Activated T-cell treated with anti-CD3 and anti-CD28 coated beads, Interleukin-2, amount 50 U/mL, for 24 hours (primary cell): ENCODE measurements at places on chromosomes 7 and 10.
A peak's percentile ranks its signal among the peaks of the same experiment; 100 is the strongest.

- peak overlapping the region; percentile 27 for H3K27ac ChIP-seq
- no peak for DNase-seq
- no peak overlapping the region for H3K4me3 ChIP-seq
- peaks cover 99% of the 10 kb centered on the region for H3K36me3 ChIP-seq
- H3K4me1 ChIP-seq, result peaks cover 94% of the 10 kb centered on the region
- no peaks in the 10 kb centered on the region for H3K27me3 ChIP-seq
Measured at GRCh38 chr7:37337522-37337921, 111.1 kb downstream of the ELMO1 start.

DNA sequence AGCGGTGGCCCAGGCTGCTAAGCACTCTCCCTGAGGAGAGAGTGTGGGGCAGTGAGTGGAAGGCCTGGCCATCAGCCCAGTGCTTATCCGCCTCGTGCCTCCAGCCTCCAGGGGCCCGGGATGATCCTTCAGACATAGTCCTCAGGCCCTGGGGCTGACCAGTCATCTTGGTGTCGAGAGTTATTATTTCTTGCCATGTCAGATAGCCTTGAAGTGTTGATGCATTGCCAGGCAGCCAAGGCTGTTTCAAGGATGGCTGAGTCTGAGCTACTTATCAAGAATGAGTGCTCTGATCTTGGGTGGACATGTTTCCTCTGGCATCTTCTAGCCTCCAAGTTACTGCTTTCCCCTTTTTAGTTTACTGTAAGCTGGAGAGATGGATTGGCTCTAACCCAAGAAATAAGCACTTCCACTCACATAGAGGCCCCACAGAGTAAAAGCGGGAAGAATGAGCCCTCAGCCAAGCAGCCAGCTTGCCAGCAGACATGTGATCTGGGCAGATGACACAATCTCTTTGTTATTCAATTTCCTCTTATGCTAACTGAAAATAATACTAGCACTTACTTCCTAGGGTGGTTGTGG is 136.5 kb upstream of the NAMPT start:
- peak overlapping the region; percentile 86 for H3K27ac ChIP-seq
- no peak for DNase-seq
- no peaks in the 10 kb centered on the region for H3K27me3 ChIP-seq
- peaks cover 28% of the 10 kb centered on the region for H3K36me3 ChIP-seq

DNA sequence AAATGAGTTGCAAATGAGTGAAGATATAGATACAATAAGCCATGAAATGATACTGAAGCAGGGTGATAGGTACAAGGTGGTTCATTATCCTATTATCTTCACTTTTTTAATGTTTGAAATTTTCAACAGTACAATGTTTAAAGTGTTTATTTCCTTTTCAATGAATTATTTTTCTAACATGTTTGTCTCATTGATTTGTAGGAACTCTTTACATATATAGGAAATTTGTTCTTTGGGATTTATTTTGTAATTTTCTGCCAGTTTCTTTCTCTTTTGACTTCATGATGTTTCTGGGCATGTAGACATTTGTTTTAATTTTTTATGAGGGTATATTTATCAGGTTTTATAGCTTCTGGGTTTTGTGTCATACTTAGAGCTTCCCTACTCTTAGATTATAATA is 108.9 kb downstream of the EXOC4 start:
- DNase-seq, result no peak
- no peak overlapping the region for H3K4me3 ChIP-seq
- H3K27ac ChIP-seq, result no peak overlapping the region
- no peaks in the 10 kb centered on the region for H3K27me3 ChIP-seq
- peaks cover 44% of the 10 kb centered on the region for H3K36me3 ChIP-seq
- H3K4me1 ChIP-seq, result peaks cover 16% of the 10 kb centered on the region

- no peak overlapping the region for H3K4me3 ChIP-seq
- no peak for DNase-seq
- no peaks in the 10 kb centered on the region for H3K36me3 ChIP-seq
- H3K4me1 ChIP-seq, result peaks cover 36% of the 10 kb centered on the region
- no peaks in the 10 kb centered on the region for H3K27me3 ChIP-seq
Measured at GRCh38 chr7:70738151-70738885, 393.6 kb upstream of the GALNT17 start.

- H3K4me1 ChIP-seq, result peaks cover 45% of the 10 kb centered on the region
- H3K27me3 ChIP-seq, result no peaks in the 10 kb centered on the region
- no peak overlapping the region for H3K27ac ChIP-seq
Measured at GRCh38 chr10:33095867-33096815, 138.1 kb upstream of the ITGB1 start.

DNA sequence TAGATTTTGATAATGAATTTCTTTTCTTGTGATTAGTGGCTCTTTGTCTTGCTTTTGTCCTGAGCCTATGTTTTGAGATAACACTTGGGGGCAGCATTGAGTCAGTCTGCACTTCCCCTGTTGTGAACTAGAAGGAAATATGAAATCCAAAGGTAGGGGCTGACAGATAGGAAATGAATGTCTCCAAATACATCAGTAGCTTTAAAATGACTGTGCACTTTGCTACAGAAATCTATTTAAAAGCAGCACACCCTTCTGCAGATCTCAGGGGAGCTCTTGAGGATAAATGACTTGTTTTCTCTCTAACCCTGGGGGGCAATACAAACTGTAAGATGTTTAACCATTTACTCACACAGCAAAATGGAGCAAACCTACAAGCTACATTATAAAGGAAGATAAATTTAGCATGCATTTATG is 176.0 kb upstream of the MYO3A start:
- no peak overlapping the region for H3K4me3 ChIP-seq
- no peaks in the 10 kb centered on the region for H3K4me1 ChIP-seq
- H3K27ac ChIP-seq, result no peak overlapping the region
- DNase-seq, result no peak
- no peaks in the 10 kb centered on the region for H3K36me3 ChIP-seq

GRCh38 chr7:34091321-34091917 is 186.1 kb downstream of the BMPER start:
- no peak overlapping the region for H3K4me3 ChIP-seq
- no peaks in the 10 kb centered on the region for H3K4me1 ChIP-seq
- H3K27me3 ChIP-seq, result no peaks in the 10 kb centered on the region
- no peaks in the 10 kb centered on the region for H3K36me3 ChIP-seq

DNA sequence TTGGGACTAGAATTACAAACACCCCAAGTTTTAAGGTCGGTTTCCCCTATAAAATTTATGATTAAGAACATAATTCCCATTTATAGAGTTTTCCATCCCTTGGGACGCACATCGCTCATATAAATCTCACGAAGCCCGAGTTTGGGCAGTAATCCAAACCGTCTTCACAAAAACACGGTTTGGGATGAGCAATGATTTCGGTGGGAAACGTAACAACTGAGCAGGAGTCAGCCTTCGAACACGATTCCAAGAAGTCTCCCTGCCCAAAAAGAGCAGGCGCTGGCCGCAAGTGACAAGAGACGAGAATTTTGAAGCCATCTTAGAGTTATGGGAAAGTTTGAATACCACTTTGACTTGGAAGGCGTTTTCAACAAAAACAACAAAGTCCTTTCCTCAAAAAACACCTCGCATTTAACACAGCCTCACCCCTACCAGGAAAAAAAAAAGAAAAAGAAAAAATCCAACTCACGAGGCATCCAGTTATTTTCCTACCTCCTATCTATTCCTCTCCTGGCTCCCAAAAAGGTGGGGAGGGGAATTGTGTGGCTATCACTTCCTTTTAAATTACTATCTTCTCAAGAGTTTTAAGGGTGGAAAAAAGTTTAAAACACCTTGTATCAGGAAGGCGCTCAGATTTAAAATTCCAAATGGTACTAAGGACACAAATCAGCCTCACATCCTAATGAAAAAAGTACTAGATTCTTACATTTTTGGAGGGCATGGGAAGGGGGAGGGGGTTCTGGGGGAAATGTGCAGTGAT is 1.6 kb downstream of the SEPHS1 start:
- peak overlapping the region; percentile 90 for H3K27ac ChIP-seq
- no peaks in the 10 kb centered on the region for H3K27me3 ChIP-seq
- peaks cover 55% of the 10 kb centered on the region for H3K4me1 ChIP-seq
- H3K36me3 ChIP-seq, result peaks cover 47% of the 10 kb centered on the region
- DNase-seq, result no peak

DNA sequence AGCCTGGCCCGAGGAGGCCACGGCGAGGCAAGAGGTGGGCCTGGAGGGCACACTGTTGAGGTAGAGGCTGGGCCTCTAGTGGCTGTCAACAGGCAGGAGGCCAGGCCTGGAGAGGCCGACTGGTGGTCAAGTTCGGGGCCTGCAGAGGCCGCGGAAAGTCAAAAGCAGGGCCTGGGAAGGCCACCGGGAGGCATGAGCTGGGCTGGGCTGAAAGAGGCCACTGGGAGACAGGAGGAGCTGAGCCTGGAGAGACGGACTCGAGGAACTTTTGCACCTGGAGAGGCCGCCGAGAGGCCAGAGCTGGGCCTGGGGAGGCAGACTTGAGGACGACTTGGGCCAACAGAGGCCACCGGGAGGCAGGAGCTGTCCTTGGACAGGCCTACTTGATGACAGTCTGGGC is 321.2 kb downstream of the ZNF479 start:
- no peak overlapping the region for H3K27ac ChIP-seq
- H3K4me3 ChIP-seq, result no peak overlapping the region
- no peaks in the 10 kb centered on the region for H3K27me3 ChIP-seq
- H3K4me1 ChIP-seq, result no peaks in the 10 kb centered on the region
- DNase-seq, result no peak
- no peaks in the 10 kb centered on the region for H3K36me3 ChIP-seq

DNA sequence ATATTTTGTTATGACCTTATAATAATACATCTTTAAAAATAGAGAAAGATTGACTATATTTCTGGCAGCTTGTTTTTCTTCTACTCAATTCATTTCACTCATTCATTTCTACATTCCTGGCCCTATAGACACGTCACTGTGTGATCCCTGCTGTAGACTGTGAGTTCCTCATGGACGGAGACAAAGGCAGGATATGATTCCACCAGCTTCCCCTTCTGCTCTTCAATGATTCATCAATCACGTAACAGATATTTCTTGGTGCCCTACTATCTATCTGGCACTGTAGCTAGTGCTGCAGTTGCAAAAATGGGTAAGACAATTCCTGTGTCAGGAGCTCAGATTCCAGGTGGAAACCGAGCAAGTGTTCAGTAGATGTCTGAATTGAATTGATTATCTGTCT is 415.0 kb downstream of the SFMBT2 start:
- H3K27me3 ChIP-seq, result peaks cover 6% of the 10 kb centered on the region
- peaks cover 1% of the 10 kb centered on the region for H3K4me1 ChIP-seq
- DNase-seq, result no peak
- H3K36me3 ChIP-seq, result no peaks in the 10 kb centered on the region

DNA sequence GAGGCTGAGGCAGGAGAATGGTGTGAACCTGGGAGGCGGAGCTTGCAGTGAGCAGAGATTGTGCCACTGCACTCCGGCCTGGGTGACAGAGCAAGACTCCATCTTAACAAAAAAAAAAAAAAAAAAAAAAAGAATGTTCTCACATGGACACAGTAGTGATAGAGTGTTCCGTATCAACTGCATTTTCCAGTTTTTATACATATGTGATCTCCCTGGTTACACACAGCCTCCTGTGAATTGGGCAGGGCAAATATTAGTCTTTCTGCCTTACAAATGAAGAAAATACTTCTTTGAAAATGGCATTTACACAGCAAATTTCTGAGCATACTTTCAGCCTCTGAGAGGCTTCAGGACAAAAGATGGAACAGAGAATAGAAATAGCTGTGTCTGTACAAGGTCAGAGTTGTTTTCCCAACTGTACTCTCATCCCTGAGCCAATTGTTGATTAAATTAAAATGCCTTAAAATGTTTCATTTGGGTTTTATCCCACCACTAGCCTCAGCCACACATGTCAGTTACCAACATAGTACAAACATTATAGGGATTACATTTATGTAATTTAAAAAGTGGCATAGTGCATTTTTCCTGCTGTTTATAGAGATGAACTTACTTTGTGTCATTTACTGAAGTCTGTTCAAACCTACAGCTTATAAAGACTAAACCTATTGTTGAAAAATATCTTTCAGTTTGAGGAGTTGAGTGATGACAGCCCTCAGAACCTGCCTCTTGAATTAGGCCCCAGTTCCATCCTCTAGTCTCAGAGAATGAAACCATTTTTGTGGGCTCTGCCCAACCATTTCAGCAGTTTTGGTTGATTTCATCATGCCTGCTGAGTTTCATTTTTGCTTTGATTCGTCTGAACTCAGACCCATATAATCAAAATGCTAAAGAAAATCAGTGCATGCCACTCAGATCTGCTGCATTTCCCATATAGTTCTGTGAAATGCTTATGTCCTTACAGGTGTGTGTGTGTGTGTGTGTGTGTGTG is 609.4 kb upstream of the C7orf33 start:
- no peaks in the 10 kb centered on the region for H3K4me1 ChIP-seq
- no peak overlapping the region for H3K4me3 ChIP-seq
- H3K27ac ChIP-seq, result no peak overlapping the region
- no peaks in the 10 kb centered on the region for H3K36me3 ChIP-seq
- DNase-seq, result no peak
